ENCODE measurements at places on chromosomes 7 and 10.

- H3K4me3 ChIP-seq, result no peak overlapping the region
- no peak for DNase-seq
- no peaks in the 10 kb centered on the region for H3K4me1 ChIP-seq
- no peaks in the 10 kb centered on the region for H3K27me3 ChIP-seq
- no peak overlapping the region for H3K27ac ChIP-seq
Observed at GRCh38 chr10:131162866-131163843, 148.4 kb downstream of the TCERG1L start.

DNA sequence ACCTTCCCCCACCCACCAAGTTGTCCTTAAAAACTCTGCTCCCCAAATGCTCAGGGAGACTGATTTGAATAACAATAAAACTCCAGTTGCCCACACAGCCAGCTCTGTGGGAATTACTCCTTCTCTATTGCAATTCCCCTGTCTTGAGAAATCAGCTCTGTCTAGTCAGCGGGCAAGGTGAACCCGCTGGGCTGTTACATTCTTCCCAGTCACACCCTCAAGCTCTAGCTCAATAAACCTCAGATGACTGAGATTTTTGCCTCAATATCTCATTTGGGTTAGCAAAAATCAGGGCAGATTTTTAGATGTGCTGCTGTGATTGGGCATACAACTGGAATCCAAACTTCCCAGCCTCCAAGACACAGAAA, 32.9 kb downstream of the SVOPL start:
- no peak overlapping the region for H3K27ac ChIP-seq
- H3K27me3 ChIP-seq, result no peaks in the 10 kb centered on the region
- no peak for DNase-seq

DNA sequence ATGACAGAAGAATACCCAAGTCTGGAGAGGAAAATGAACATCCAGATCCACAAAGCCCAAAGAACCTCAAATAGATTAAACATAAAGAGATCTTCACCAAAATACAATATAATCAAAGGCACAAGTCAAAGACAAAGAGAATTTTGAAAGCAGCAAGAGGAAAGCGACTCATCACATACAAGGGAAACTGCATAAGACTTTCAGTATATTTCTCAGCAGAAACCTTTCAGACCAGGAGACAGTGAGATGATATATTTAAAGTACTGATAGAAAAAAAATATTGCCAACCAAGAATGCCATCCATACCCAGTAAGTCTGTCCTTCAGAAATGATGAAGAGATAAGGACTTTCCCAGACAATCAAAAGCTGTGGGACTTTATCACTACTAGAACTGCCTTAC, 81.5 kb upstream of the GALNT17 start:
- no peak overlapping the region for H3K4me3 ChIP-seq
- no peak for DNase-seq
- no peaks in the 10 kb centered on the region for H3K36me3 ChIP-seq
- H3K4me1 ChIP-seq, result no peaks in the 10 kb centered on the region

DNA sequence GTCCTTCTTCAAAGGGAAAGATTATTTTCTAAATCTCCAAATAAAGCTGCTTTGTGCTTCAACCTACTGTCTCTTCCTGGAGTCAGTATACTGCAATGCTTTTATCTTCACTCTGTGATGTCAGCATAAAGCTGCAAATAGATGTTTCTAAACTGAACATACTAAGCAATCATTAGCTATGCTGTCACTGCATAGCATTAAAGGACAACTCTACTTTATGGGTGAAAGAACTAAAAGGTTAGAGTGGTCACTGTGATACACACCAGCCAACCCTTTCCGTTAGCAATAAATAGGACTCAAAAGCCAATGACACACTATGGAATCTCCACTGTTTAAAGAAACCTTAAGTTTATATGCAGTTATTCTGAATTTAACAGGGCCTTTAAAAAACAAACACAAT, 1.8 kb downstream of the CCDC186 start:
- H3K4me1 ChIP-seq, result peaks cover 10% of the 10 kb centered on the region
- H3K27ac ChIP-seq, result no peak overlapping the region
- H3K4me3 ChIP-seq, result peak overlapping the region; percentile 84
- no peak for DNase-seq

DNA sequence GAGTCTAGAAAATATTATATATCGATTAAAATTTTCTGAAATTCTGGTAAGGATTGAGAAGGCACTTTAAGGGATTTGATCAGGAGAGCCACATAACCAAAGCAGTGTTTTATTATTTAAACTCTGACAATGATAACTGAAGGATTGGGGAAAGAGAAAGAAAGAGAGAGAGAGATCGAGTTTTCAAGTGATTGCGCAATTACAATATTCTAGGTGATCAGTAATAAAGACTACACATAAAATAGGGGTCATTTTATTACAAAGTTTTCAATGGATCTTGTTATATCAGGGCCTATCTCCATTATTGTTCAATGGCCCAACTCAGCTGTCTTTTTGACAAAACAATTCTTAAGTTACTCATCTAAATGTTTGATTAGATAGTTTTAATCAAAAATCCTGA, 541.5 kb upstream of the ZWINT start:
- no peaks in the 10 kb centered on the region for H3K27me3 ChIP-seq
- no peak overlapping the region for H3K4me3 ChIP-seq
- DNase-seq, result no peak
- H3K4me1 ChIP-seq, result no peaks in the 10 kb centered on the region
- H3K27ac ChIP-seq, result no peak overlapping the region

Data from upper lobe of right lung (tissue), 1 donor.